A549 (cell line): ENCODE measurements at places on chromosomes 13 and 19.

DNA sequence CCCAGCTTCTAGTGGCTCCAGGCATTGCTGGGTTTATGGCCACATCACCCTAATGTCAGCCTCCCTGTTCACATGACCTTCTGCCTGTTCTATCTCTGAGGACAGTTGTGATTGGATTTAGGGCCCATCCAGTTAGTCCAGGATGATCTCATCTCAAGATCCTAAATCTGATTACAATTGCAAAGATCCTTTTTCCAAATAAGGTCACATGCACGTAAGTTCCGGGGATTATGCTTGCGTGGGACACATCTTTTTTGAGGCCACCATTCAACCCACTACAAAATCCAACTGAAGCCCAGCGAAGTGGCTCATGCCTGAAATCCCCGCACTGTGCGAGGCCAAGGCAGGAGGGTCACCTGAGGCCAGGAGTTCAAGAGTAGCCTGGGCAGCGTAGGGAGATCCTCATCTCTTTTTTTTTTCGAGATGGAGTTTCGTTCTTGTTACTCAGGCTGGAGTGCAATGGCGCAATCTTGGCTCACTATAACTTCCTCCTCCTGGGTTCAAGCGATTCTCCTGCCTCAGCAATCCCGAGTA is 12.3 kb downstream of the PLD3 start:
- DNase-seq = no peak

- DNase-seq = no peak
These were observed 143.3 kb upstream of the FREM2 start for GRCh38 chr13:38543561-38543960.

DNA sequence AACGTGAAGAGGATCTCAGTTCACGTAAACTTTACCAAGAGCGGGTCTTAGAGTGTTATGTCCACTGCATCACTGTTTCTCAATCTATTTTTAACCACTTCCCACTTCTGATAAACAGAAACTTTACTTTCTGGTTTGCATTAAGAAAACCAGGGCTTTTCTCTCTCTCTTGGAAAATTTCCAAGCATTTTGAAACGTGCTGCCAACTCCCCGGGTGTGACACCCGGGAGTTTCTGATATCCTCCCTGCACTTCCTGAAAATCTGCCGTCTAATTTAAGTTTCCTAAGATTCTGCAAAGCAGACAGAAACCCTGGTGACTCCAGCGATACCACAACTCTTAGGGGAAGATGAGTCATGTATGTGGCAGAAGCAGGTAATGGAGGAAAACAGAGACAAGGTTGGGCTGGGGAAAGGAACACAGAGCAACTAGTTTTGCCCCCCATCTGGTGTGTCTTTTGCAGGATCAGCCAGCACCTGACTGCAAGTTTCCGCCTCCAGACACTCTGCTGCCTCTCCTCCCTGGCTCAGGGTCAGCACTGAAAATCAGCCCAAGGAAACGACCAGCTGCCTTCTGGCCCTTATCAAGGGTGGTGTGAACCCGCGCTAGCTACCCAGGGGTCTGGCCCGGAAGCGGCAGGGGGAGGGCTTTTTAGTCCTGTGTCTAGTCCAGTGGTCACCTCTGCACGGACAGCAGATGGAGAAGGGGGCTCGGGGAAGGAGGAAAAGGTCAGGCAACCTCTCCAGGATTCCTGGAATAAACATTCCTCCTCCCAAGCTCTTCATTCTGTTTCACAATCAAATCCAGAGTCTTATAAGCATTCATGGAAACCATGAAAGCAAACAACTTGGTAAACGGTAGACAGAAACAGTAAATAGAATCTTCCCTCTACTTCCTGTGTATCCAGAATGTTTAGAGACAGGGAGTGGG is 11.3 kb upstream of the FFAR2 start:
- DNase-seq = peak; percentile 73

DNA sequence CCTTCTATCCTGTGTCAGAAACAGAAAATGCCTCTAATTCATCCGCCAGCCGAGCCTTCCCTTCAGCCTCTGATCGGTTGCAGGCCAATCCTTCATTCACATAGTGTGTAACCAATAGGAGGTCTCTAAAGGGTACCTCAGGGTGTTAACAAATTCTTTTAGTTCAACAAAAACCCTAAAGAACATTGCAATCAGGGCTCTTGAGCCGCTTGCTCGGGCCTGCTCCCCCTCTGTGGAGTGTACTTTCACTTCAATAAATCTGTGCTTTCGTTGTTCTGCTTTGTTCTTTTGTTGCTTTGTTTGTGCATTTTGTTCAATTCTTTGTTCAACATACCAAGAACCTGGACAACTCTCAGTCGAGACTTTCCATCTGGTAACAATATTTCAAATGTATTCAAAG is 366.5 kb downstream of the KCTD12 start:
- no peak for DNase-seq

- no peak for DNase-seq
These were observed 8.4 kb upstream of the LRG1 start for GRCh38 chr19:4548238-4548584.
